ENCODE measurements at places on chromosomes 3 and 15.

DNA sequence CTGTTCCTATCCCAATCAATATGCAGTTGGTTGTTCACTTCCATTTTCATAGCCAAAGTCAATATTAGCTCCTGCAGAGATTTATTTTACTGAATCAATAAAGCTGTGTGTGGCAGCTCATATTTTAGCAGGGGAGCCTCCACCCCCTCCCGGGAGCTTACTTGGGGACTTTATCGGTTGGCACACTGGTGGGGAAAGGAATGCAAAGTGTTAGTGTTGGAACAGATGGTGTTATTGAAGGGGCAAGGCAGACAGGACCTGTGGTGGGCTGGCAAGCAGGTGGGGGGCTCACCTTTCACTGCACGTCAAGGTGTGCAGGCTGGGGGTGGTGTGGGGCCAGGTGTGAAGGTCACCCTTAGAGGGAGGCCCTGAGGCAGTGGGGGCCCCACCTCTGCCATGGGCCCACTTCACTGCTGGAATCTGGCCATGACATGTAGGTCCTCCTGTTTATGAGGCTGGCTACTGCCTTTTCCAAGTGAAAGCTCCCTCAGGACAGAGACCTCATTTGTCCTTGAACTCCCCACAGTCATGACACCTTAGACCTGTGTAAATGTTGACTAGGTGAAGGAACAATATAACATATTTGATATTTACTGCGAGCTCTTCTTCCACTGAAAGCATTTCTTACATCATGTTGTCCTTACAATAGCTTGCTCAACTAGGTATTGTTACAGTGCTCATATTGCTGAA is 44.0 kb upstream of the SEC22A start:
- no peak for DNase-seq

GRCh38 chr15:45048794-45049631 is 26.0 kb downstream of the SORD start:
- no peak for DNase-seq

- DNase-seq = no peak
These were observed 48.1 kb upstream of the NPAP1 start for GRCh38 chr15:24627443-24627842.

DNA sequence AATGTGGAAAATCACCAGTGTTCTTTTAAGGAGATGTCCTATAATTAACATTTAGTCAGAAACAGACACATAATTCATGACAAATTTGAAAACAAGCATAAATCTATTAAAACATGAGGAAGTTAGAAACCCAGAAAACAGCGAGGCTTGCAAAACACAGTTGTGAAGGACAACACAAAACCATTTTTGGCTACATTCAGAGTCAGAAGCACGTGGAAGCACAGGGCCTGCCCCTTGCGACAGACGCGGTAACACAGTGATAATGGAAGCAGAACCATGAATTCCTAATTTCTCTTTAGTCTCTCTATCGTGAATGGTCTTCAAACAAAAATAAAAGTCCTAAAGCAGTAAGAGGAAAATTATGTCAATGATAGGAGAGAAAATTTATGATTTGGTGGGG is 12.2 kb downstream of the NCEH1 start:
- no peak for DNase-seq

DNA sequence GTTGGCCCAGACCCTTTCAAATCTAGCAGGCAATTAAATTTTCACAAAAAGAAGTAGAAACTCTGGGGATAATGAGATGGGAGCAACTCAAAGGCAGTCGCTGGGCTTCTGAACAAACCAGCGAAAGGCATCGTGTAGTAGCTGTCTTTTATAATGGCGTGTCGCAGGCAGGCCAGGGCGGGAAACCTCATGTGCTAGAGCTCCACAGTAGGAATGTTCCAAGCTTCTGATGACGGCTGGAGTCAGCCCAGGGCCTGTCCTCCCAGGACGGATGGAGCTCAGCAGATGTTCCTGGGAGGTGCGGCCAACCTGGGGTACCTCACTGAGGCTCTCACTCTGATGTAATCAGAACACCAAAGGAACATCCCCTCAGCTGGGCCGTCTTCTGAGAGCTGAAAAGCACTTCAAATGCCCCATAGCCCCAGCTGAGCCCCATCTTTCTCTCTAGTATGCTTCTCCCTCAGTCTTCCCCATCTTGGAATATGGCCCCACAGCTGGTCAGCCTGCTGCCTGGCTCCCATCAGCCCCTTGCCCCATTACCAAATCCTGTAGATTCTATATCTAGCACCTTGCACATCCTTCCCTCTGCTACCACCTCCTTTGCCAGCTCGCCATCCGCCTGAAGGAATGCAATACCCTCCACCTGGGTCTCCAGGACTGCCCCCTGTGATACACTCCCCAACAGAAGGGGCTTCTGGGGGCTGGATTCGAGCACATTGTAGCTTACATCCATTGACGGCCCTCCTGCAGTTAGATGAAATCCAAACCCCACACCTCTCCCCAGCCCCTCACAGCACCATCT is 54.9 kb upstream of the ATP2B2 start:
- no peak for DNase-seq

DNA sequence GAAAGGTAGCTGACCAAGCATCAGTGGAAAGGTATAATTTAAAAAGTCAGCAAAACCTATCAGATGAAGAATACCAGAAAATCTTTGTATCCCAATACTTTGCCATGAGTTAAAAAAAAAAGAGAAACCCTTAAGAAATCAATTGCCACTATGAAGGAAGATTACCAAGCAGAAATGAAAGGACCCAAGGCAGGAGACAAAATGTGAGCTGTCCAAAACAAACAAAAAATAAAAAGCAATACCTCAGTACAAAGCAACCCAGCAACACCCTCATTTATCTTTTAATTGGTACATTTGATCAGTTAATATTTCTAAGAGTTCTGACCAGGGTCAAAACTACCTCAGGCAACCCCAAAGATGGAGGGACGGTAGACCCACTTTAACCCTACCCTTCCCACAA is 65.3 kb downstream of the MOBP start:
- DNase-seq = no peak

DNA sequence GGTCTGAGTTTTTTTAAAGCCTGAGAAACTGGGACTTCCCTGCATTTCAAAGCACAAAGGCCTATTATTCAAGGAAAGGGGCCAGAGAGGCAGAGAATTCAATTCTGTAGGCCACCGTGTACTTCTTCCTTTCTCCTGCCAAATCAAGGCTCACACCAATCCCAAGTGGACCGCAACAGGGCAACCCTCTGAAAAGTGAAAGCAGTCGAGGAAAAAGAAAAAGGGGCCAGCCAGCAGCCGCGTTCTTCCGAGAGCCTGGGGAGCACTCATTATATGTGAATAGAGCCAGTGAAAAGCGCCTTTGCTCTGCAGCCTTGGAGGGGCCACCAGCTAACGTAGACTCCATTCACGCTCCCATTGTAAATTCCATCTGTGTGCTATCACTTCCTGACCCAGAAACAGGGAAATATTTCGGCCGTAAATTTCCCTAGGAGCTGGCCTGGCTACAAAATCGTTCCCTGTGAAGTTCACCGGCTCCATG is 45.9 kb upstream of the THUMPD3 start:
- DNase-seq = no peak

DNA sequence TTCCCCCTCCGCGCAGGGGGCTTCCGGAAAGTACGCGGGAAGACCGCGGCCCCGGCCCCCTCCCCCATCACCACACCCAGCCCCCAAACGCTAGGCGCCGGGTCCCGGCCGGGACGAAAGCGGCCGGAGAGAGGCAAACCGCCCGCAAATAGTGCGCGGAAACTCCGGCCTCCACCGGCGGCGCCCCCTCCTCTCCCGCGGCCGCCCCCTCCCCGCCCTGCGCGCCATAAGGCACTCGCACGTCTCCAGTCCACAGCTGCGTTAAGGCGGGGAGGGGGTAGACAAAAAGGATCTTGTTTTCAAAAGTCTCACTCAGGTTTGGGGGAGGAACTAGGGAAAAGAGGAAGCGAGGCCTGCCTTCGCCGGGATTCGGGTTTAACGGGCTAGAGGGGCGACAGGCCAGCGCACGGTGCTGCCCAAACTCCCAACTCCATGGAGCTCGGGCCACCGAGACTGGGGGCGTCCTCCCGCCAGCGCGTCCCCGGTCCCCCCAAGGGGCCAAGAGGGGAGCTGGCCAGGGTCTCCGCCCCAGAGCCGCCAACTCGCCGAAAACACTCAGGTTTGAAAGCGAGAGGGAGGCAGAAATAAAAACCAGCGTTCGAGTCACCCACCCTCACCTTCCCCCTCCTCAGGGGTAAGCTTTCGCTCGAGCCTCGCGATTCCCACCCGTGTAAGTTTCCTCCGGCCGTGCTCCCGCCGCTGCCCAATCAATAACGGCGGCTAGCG is 1.8 kb downstream of the ANP32A start:
- DNase-seq = no peak

GRCh38 chr3:134495980-134496379 is 10.1 kb downstream of the CEP63 start:
- DNase-seq = no peak

GRCh38 chr15:80828796-80829195 is 49.6 kb downstream of the CEMIP start:
- no peak for DNase-seq

- no peak for DNase-seq
These were observed 28.6 kb downstream of the KCNAB1 start for GRCh38 chr3:156148946-156149381.

GRCh38 chr15:48939648-48940047 is 24.1 kb downstream of the SHC4 start:
- peak; percentile 84 for DNase-seq

GRCh38 chr3:117509858-117510257 is 800.3 kb downstream of the TUSC7 start:
- DNase-seq = no peak

GRCh38 chr3:146464005-146464595 is 5.3 kb downstream of the PLSCR2 start:
- no peak for DNase-seq

DNA sequence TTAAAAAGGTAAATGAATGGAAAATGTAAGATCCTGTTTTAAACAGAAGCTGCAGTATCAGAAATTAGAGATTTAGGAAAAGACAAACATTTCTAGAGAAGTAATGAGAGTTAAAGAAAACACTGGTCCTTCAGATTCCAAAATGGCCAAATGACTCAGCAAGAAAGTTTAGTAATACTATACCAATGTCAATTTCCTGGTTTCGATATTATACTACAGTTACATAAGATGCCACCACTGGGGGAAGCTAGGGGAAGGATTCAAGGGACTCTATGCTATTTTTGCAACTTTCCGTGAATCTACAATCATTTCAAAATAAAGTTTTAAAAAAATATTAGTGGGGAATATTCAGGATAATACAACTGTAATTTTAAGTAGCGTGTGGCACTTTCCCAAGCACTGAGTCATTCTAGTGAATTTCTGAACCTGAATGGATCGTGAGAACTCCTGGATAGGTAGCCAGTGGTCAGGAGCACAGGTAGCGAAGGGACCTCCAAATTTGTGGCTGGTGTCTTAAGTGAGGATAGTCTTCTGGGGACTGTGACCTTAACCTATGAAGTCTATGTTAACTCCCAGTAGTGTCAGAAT is 37.6 kb downstream of the TMCC1 start:
- DNase-seq = no peak

DNA sequence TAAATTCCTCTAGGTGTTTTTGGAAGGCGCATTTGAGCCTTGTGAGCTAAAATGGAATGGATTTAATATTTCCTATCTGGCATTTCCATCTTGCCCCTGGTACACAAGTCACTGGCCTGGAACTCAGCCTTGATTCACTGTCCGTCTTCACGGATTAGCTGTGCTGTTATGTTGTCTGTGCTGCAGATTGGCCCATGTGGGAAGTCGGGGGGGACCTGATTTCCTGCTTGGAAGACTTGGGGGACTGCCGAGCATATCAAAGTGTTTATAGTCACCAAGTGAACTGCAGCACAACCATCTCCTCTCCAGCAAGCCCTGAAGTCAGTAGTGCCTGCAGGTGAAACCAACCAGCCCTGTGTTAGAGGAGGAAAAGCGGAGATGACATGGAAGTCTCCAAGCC is 12.2 kb downstream of the GHRL start:
- DNase-seq = no peak

- peak; percentile 39 for DNase-seq
These were observed 16.5 kb downstream of the GSK3B start for GRCh38 chr3:120077731-120078130.

GRCh38 chr3:152069871-152070270 is 196.4 kb downstream of the SUCNR1 start:
- DNase-seq = no peak

DNA sequence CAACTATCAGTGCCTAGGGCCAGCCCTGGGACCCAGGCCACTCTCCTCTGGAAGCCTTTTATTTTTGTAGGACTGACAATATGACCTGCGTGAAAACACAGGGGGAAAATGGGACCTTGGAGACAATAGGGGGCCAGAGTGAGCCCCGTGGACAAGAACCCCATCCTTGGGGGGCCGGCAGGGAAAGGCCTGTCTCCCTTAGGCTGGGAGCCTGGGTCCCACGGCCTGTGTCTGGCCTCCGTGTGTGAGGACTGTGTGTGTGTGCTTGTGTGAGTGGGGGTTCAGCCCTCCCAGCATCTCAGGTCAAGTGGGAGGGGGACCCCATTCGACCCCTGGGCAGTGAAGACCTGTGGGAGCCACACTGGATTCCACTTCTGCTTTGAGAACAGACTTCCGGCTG is 53.3 kb downstream of the EXOG start:
- no peak for DNase-seq

- no peak for DNase-seq
These were observed 76.7 kb upstream of the DCBLD2 start for GRCh38 chr3:98978068-98978811.

All from GM04503 (cell line).